Hepatocyte (in vitro differentiated cells): ENCODE measurements at places on chromosomes 7 and 10. TPM values are rescaled to one million over a fixed set of nuclear protein-coding genes. Genes with fewer than 3 reads are reported as not detected.
A peak's percentile ranks its signal among the peaks of the same experiment; 100 is the strongest.

GRCh38 chr7:37448636-37449361 is at the start of gene ELMO1:
Gene ELMO1, minus strand, starts transcription at chr7:37448864. Its CDS starts 106,174 bp downstream, at chr7:37342690.
- peaks cover 11% of the 10 kb centered on the region for H3K4me1 ChIP-seq
- peaks cover 21% of the 10 kb centered on the region for H3K27me3 ChIP-seq
- peak; percentile 88 for DNase-seq
- peak within 1 kb of the TSS; percentile 61 for H3K27ac ChIP-seq

- H3K27ac ChIP-seq, result no peak overlapping the region
- H3K4me1 ChIP-seq, result no peaks in the 10 kb centered on the region
- H3K27me3 ChIP-seq, result peaks cover 15% of the 10 kb centered on the region
- no peak overlapping the region for H3K4me3 ChIP-seq
- no peaks in the 10 kb centered on the region for H3K36me3 ChIP-seq
- DNase-seq, result no peak
Observed at GRCh38 chr10:14144451-14144850, 186.3 kb downstream of the FRMD4A start.

DNA sequence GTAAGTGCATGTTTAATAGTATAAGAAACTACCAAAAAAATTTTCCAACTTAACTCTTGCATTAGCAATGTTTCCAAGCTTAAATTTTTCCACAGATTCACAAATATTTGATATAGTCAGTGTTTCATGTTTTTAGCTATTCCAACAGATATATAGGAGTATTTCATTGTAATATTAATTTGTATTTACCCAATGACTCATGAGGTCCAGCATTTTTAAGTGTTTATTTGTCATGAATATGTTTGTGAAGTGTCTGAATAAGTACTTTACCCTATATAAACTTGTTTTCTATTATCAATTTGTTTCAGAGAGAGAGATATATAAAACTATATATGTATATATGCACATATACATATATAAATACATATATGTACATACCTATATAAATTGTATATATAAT is 71.0 kb downstream of the SEMA3D start:
- no peaks in the 10 kb centered on the region for H3K36me3 ChIP-seq
- no peaks in the 10 kb centered on the region for H3K4me1 ChIP-seq
- no peaks in the 10 kb centered on the region for H3K27me3 ChIP-seq

GRCh38 chr10:23892296-23892695 is 316.6 kb upstream of the KIAA1217 start:
- H3K36me3 ChIP-seq, result no peaks in the 10 kb centered on the region
- H3K27me3 ChIP-seq, result no peaks in the 10 kb centered on the region
- no peaks in the 10 kb centered on the region for H3K4me1 ChIP-seq

- no peak for DNase-seq
- no peak overlapping the region for H3K27ac ChIP-seq
- no peaks in the 10 kb centered on the region for H3K4me1 ChIP-seq
Observed at GRCh38 chr7:48045195-48045765, 9.9 kb downstream of the C7orf57 start.

DNA sequence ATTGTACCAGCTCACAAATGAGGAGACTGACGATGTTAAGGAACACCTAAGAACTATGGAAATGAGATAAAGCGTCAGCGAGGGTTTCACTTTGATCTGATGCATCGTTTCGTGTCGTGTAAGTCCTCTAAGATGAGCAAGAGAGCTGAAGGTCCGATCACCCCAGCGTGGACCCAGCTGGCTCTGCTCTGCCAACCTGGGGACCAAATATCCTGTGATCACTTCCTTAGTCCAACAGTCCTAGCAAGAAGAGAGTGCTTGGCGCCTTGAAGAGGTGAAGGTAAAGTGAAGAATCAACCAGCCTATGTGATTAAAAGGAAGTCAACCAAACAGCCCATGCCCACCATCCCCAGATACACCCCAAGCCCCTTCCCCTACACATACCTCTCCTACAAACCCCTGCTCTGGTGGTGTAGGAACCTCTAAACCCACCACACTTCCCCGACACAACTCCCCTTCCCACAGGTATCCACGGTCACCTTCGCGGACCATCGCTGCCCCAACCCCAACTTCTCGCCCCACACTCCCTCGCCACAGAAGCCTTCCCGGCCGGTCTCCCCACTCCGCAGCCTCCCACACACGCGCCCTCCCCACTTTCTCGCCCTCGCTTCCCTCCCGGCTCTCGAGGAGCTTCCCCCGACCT is 722 bp downstream of the UPF2 start:
- H3K27me3 ChIP-seq, result no peaks in the 10 kb centered on the region
- peak overlapping the region; percentile 96 for H3K4me3 ChIP-seq
- H3K27ac ChIP-seq, result peak overlapping the region; percentile 98
- H3K4me1 ChIP-seq, result peaks cover 13% of the 10 kb centered on the region
- DNase-seq, result peak; percentile 56

GRCh38 chr10:5812283-5813090 is 747 bp downstream of the GDI2 start:
- peak overlapping the region; percentile 100 for H3K27ac ChIP-seq
- peak overlapping the region; percentile 99 for H3K4me3 ChIP-seq
- peak; percentile 63 for DNase-seq
- no peaks in the 10 kb centered on the region for H3K36me3 ChIP-seq
- H3K4me1 ChIP-seq, result peaks cover 33% of the 10 kb centered on the region

Gene CCDC3
- total RNA-seq, result 10.5 and 13.6 TPM in 2 replicates

- H3K27me3 ChIP-seq, result no peaks in the 10 kb centered on the region
- H3K36me3 ChIP-seq, result no peaks in the 10 kb centered on the region
- peaks cover 5% of the 10 kb centered on the region for H3K4me1 ChIP-seq
- no peak for DNase-seq
- no peak overlapping the region for H3K27ac ChIP-seq
Observed at GRCh38 chr10:93921338-93921737, 27.6 kb downstream of the SLC35G1 start.

DNA sequence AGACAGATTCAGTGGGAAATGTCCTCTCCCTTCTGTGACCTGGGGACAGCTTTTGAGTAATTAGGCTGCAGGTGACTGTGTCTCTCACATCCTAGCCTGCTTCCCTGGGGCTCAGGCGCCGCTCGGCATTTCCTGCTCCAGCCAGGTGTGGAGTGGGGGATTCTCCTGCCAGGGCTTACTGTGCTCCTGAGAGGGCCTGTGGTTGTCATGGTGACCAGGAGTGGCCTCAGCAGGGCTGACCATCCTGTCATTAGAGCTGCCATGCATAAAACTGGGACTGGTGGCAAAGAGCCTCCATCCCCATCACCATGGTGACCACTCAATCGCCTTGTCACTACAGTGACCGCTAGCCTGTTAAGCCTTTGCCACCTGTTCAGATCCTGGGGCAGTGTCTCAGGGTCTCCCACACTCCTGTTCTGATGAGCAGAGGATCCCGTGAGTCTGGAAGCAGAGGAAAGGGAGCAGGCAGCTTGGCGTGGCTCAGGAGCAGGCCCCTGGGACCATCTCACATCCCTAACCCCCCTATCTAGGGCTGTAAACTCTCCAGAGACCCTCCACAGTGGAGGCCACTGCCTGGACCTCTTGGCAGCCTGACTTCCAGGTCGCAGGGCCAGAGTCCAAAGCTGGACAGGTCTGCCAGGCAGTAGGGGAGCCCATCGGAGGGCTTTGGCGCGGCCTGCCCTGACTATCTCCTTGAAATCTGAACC is at the start of gene GCK:
Gene GCK (minus strand): TSS at position 154 of the 707 bp plus-strand sequence. CDS start 486 bp downstream, outside the sequence.
- H3K36me3 ChIP-seq, result no peaks in the 10 kb centered on the region
- peaks cover 8% of the 10 kb centered on the region for H3K4me1 ChIP-seq
- H3K27me3 ChIP-seq, result no peaks in the 10 kb centered on the region
- H3K27ac ChIP-seq, result no peak within 1 kb of the TSS
- no peak within 1 kb of the TSS for H3K4me3 ChIP-seq
